Renal cortex interstitium (tissue), 15 donors: ENCODE measurements at places on chromosomes 3 and 15. TPM values are rescaled to one million over a fixed set of nuclear protein-coding genes. Genes with fewer than 3 reads are reported as not detected.

- no peak for DNase-seq
Observed at GRCh38 chr3:147159141-147159540, 247.2 kb downstream of the ZIC4 start.

DNA sequence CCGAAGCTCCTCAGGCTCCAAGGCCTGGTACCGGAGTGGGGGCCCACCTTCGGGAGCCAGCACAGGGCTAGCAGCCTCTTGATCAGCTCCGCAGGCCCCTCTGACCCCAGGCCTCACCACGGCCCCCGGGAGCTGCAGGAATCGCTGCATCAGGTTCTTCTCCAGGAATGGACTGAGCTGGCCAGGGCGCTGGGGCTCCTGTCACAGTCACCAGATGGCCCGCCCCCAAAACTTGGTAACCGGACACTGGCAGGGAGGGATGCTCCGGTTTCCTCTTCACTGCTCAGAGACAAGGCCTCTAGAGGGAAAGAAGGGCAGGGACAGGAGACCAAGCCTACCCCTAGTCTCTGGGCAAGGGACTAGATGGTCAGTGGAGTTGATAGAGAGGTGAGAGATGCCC is 9.9 kb downstream of the AP3B2 start:
- DNase-seq, result peak; percentile 44

NPHP3 gene
- polyA plus RNA-seq, result 76.5 TPM

DNA sequence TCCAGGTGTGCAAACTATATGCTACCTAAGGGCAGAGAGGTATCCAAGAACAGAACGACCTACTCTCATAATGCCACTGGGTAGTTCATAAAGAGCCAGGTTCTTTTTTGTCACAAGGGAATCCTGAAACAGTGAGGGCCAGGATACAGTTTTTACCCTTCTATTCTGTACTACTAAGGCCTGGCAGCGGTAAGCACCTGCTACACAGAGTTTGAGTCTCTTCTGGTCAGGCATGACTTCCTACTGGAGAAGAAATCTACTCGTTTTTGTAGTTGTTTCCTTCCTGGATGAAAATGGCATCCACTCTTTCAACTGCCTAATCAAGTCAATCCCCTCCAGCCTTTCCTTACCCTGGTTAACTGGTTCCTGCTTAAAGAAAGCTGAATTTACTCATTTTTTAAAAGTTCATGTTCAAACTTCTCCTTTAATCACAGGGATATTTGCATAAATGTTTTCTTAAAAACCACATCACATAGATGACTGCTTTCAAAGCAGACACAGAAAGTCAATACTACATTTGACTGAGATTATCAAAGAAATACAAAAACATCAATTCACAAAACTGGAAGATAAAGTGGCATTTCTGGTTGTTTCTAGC is 40.0 kb downstream of the MAP4 start:
- no peak for DNase-seq
